ENCODE measurements at places on chromosomes 6 and 20. TPM values are rescaled to one million over a fixed set of nuclear protein-coding genes. Genes with fewer than 3 reads are reported as not detected.

Gene BMP7
- 11.8 TPM for total RNA-seq

Gene PACRG
- not detected for total RNA-seq

Gene PTCRA
- not detected for total RNA-seq

Gene GNRH2
- not detected for total RNA-seq

Gene MDFI
- 0.72 TPM for total RNA-seq

Gene MUCL3
- total RNA-seq, result not detected

Gene RIPOR3
- 0.14 TPM for total RNA-seq

Gene C6orf141
- total RNA-seq, result 2.6 TPM

Gene IRAK1BP1
- total RNA-seq, result 1.2 TPM

Gene VGLL2
- 0.50 TPM for total RNA-seq

Gene BPIFA1
- not detected for total RNA-seq

Gene CLVS2
- not detected for total RNA-seq

Gene TMEM244
- total RNA-seq, result not detected

Gene RNF146
- total RNA-seq, result 18.9 TPM

DNA sequence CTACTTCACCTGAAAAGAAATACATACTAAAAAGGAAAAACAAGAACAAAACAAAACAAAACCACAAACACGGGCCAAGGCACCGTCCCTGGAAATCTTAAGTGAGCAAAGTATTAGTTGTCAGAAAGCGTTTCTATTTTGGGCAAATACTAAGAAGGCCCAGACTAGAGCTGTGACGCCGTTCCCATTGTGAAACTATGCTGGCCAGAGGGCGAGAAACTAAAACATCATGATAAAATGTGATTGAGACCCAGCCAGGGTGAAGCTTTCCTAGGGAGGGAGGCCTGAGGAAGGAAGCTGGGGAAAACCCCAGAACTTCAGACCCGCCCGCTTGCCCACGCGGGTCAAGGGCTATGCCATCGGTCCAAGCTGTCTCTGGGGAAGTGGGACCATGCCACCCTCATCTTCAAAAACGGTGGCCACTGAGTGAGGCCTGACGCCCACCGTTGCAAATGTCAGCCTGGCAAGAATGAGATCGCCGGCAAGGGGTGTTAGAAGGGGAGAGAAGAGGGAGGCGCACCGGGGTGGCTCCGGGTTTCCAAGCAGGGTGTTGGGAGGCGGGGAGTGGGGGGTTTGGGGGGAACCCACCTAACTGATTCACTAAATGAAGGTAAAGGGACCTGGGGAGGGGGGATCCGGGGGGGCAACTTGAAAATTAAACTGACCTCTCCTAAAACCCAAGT is 1950.9 kb upstream of the DEFB115 start:
- DNase-seq, result no peak

DNA sequence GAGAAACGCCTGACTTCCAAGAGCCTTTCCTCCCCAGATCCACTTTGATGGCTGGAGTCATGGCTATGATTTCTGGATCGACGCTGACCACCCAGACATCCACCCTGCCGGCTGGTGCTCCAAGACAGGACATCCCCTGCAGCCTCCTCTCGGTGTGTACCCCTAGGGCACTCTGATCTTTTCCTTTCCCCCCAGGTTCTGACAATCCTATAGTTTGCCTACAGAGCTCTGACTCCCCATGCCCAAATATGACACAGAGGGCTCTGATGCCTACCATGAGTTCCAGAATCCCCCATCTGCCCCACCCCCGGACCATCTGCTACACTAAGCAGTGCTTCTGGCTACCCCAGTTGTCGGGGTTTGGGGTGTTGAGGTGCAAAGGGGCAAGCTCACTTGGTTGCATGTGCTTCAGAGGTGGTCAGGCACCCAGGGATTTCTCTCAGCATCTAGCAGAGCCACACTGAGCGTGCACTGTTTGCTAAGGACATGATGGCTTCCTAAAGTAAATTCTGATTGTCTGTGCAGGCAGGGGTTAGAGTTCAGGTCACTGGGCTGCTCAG is 24.0 kb upstream of the SGK2 start:
- DNase-seq, result no peak

DNA sequence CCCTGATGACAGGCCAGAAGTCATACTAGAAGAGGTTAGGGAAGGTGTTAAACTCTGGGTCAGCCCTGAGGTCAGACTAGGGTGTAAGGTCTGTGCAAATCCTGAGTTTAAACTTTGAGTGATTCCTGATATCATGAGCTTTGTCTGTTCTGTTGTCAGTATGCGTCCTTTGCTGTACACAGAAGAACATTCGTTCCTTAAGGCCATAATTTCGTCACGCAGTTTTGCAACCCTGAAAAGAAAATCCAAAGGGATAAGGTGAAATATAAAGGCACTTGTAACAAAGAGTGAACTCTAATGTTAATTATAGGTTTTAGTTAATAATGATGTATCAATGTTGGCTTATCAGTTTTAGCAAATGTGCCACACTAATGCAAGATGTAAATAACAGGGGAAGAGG is 2.3 kb downstream of the DST start:
- no peak for DNase-seq

DNA sequence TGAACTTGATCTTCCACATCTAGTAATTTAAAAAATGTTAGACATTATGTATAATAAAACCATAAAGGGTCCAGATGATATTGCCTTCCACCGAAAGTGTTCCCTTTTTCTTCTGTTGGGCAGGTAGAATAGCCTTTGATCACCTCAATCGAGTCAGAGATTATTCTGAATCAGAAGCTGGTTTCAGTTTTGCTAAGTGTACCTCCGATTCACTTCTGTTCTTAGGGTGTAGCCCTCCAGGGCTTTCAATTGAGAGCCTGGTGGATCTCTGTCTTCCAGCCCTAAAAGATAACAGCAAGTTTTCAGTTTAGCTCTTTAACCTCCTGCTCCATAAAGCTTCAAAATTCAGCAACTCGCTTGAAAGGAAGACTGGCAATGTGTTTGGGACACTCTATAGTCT is 21.1 kb upstream of the AIG1 start:
- no peak for DNase-seq

GRCh38 chr20:20014659-20015058 is 2.5 kb upstream of the NAA20 start:
- DNase-seq, result no peak

DNA sequence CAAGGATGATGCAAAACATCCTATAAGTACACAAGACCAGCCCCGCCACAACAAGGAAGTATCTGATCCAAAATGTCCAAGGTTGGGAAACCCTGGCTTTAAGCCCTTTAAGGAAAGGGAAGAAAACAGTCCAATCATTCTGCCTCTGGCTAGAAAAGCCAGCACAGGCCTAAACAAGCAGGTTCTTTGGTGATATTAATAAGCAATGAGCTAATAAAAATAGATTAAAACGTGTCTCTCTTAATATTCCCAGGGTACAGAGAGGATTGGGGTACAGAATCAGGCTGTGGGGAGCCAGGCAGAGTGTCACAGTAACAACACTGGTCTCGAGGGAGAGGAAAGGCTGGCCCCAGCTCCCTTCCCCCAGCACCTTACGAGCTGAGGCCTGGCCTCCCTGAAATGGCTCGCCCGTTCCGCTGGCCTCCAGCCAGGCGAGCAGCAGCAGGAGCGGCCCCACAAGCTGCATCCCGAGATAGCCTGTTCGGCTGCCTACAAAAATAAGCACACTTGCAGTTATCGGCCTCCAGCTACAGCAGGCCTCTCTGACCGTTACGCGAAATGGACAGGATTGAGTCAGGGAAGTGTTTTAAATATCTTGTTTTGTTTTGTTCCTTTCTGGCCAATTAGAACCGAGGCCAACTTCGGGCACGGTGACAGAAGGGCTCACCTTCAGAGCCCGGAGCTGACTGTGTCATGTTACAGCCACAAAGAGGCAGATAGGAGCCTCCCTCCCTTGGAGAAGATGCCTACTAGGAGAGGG is 4.0 kb upstream of the ZMYND8 start:
- DNase-seq, result peak; percentile 98

- DNase-seq, result no peak
These were observed 36.8 kb downstream of the GCM1 start for GRCh38 chr6:53111865-53112264.

GRCh38 chr6:125953502-125953875 is 3.1 kb upstream of the HINT3 start:
- no peak for DNase-seq

GRCh38 chr20:46975976-46976375 is 81.3 kb downstream of the EYA2 start:
- no peak for DNase-seq

DNA sequence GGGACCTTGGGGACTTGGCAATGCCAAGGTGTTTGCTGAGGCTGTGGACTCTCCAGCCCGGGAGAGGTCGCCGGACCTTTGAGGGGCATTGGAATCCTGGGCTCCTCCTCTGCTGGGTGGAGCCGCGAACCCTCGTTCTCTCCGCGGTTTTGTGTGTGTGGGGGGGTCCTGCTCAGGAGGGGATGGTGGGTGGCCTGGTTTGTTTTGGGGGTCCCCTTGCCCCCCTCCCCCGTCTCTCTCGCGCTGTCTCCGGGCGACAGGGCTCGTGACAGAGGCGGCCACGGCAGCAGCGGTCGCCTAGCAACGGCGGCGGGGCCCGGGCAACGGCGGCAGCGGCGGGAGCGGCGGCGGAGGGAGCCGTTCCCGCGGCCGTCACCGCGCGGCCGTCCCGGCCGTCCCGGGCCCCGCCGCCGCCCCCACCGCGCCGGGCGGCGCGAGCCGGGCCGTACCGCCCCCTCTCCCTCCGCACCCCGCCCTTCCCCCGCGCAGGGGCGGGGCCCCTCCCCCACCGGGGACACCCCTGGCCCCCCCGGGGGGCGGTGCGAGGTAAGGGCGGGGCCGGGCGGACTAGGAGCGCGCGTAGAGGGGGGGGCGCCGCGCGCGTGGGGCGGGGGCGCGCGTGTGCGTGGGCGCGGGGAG is 7.8 kb downstream of the SYNGAP1 start:
- DNase-seq, result no peak

GRCh38 chr6:31378062-31378720 is 21.2 kb upstream of the HLA-B start:
- no peak for DNase-seq

- peak; percentile 89 for DNase-seq
These were observed 235.1 kb upstream of the ZNF217 start for GRCh38 chr20:53828682-53829254.

DNA sequence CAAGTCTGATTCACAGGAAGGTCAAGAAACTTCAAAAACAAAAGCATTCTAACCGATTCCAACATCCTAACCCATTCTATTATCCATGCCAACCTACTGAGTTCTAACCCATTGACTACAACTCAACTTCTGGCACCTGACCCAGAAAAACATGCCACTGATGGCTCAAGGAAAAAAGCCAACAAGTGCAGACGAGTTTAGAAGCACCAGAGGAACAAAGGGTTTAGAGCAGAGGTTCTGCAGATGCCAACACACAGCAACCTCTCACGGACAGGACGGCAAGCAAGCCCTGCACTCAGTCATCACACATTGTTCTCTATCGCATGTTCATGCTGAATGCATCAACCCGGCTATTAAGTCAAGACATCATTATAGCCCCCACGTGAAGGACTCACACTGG is 25.2 kb upstream of the MC3R start:
- DNase-seq, result no peak

DNA sequence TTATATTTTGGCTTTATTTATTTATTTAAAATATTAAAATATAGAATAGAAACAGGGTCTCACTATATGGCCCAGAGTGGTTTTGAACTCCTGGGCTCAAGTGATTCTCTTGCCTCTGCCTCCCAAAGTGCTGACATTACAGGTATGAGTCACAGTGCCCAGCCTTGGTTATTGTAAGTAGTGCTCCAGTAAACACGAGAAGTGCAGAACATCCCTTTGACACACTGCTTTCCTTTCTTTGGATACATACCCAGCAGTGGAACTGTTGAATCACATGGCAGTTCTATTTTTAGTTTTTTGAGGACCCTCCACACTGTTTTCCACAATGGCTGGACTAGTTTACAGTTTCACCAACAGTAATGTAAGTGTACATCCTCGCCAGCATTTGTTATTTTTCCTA is 203.9 kb downstream of the PHF3 start:
- DNase-seq, result peak; percentile 90

- no peak for DNase-seq
These were observed 2.2 kb downstream of the ZNFX1 start for GRCh38 chr20:49275636-49276035.

DNA sequence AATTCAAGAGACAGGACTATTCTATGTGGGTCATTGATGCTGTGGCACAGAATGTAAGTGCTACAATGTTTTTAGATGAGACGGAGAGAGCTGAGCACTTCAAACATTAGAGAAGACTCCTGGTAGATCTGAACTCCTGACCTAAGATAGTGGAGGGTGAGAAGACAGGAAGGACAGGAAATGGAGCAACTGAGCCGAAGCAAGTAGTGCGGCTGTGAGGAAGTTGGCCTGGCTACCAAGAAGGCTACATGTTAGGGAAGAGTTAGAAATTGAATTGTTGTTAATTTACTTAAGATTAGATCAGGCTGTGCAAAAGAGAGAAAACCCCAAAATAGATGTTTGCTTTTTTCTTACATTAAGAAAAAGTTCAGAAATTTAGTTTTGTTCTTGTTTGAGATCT is 14.4 kb upstream of the MLIP start:
- no peak for DNase-seq

- DNase-seq, result no peak
These were observed 37.5 kb upstream of the PDE7B start for GRCh38 chr6:135814043-135814442.

GRCh38 chr6:55841341-55841740 is 34.0 kb downstream of the BMP5 start:
- peak; percentile 59 for DNase-seq

- DNase-seq, result no peak
These were observed 261.7 kb upstream of the NOX3 start for GRCh38 chr6:155717374-155717773.
